ENCODE measurements at places on chromosomes 1 and 21.

GRCh38 chr1:48790397-48790796 lies 13.7 kb upstream of the BEND5 start:
- DNase-seq: no peak

DNA sequence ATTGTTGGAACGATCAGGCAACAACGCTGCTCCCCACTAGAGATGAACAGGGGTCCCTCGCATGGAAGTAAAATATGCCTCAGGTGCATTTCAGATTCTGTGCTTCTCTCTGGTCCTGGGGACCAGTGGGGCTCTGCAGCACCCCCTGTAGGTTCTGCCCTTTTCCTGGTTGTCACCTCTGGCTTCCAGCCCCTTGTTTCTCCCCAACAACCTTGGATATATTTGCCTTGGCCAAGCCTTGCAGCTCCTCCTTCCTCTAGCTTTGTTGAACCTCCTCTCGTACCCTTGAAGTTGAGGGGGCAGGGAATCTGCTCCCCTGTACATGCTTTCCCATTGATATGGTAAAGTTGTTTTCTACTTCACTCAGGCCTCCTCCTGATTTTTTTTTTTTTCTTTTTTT lies 5.4 kb upstream of the RGSL1 start:
- no peak for DNase-seq

- no peak for DNase-seq
Measured at GRCh38 chr1:2866422-2867086, 65.1 kb upstream of the TTC34 start.

GRCh38 chr1:214824763-214825162 lies 221.8 kb downstream of the CENPF start:
- DNase-seq: peak; percentile 29

DNA sequence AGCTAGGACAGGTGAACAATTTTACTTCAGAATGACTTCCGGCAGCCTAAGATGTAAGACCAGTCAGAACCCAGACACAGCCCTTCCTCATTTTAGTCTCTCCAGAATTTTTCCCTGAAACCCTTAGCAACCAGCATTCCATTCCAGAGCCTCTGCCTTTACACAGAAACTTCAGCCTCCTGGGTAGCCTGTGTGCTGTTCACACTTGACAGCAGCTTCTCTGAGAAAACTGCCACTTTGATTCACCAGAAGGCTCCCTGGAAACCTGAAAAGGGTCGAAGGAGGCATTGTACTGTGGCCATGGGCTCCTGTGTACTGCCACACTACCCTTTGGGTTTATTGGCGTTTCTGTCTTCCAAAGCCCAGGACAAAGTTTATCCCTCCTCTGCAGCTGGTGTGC lies 17.4 kb downstream of the HYI start:
- no peak for DNase-seq

- no peak for DNase-seq
Measured at GRCh38 chr1:159895286-159895685, 4.7 kb downstream of the CFAP45 start.

DNA sequence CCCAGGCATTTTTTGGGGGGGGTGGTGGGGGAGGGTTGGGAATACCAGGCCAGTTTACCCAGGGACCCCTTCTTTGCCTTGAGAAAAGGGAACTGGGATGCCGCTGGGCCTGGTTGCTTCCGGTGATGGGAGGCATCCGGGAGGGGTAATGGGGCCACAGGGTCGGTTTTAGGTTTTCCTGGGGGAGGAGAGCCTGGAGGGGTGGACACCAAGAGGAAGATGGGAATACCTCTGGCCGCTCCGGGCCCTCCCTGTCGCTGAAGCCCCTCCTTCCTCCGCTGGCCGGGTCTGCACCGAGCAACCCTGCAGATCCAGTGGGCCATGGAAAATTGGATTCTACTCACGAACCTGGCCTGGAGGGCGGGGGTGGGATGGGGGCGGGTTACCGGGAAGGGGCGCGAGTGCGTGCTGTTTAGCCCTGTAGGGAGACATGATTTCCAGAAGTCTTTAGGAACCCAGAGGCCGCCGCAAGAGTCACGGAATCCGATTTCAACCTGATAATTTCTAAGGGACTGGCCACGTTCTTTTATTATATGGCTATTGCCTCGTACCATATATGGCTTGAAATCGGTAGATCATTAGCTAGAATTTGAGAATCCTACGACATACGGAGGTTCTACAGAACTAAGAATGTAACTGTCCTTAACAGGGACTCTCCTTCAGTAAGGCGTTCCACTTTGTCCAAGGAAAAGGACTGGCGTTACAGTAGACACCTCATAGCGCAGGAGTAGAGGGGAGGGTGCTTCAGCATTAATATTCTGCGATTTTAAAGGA lies 749 bp downstream of the AKIRIN1 start:
- DNase-seq: peak; percentile 25

DNA sequence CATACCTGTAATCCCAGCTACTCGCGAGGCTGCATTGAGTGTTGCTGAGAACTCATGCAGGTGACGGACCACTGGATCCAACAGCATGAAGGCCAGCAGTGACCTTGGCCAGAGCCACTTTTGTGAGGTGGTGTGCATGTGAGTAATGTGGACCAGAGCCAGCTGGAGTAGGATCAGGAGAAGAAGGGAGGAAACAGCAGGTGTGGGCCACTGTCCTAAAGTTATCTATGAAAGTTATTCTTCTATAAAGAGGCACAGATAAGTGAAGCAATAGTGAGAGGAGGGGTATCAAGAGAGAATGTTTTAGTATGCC lies 47.8 kb downstream of the TCP10L start:
- DNase-seq: no peak

DNA sequence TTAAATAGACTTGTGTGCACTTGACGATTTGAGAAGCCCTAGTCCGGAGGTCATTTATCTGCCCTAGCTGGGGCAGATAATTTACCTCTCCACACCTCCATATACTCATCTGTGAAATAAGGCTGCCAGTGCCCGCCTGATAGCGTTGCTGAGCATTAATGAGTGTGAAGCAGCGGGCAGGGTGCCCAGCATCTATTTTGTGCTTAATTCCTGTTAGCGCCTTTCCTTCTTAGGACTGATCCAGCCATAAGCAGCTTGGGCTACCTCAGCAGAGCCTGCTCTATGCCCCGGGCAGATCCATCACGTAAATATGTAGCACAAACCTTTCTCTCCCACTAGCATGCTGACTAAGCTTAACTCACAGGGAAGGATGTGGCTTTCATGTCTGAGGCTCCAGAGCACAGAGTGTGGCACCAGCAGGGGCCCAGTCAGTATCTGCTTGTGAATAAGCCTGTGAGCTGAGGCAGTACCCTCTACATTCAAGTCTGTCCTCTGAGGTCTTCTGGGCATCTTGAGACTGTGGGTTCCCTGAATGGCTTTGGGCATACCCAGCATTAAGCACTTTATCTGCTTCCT lies 21.5 kb upstream of the RNF187 start:
- DNase-seq: no peak

DNA sequence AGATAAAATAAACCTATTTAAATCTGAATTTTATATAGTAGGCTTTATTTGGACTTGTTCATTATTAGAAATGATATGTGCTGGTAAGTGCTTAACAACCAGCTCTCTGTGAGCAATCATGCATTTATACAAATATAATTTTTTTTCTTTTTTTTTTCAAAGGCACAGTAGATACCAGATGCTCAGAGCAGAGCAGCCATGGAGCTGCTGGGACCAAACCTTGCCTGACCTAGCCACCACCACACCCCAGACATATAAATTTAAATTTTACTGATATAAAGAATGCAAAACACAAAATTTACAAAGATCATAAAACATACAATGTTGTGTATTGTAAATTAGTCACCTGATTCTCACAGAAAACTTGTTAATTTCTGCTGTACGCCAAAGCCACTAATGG lies 290.6 kb downstream of the SDCCAG8 start:
- no peak for DNase-seq

GRCh38 chr1:106846656-106847055 lies 209.8 kb upstream of the PRMT6 start:
- no peak for DNase-seq

GRCh38 chr1:232382671-232383070 lies 247.3 kb downstream of the SIPA1L2 start:
- peak; percentile 11 for DNase-seq

DNA sequence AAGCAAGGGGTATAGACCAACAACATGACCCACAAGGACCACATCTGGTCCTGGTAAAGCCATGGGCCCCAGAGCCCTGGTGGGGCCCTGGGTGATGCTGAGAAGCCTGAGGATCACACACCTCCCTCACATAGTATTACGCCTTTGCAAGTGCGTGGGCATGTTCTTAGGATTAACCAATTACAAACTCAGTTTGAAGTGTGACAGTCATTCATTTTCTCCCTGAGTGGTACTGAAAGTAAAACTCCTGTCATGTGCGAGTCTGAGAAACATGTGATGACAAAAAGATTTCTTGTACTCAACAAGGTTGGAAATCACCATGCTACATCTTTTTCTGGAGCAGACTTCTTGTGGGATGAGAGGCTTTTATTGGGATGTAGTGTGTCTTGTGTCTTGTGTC lies 315.3 kb upstream of the DUSP10 start:
- DNase-seq: no peak

Data from AG10803 (cell line).